Astrocyte of the spinal cord (primary cell): ENCODE measurements at places on chromosomes 1 and 21.

DNA sequence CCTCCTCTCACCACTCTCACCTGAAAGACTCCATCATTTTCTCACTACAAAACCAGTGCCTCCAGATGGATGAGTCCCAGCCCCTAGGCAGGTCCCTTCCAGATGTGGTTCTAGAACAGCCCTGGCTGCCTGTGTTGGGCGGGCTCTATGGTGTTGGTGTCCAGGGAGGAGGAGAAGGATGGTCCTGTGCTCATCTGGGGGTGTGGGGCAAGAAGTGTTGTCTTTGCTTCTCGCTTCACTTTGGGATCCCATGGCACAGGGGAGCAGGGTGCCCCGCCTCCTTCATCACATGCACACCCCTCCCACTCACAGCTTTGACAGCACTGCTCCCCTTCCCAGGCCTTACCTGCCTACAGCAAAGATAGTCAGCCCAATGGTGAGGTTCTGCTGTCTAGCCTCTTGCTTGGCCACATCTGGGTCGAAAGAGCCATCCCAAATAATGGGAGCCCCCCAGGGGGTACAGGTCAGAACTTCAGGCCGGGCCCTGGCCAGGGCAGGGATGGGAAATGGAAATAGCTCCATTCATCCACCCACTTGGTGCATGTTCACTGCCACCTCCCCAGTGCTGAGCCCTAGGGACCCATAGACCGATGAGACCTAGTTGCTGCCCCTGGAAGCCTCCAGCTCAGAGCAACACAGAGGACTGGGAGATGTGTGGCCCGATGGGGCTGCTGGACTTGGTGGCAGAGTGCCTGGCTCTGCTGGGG, 9.0 kb downstream of the A3GALT2 start:
- DNase-seq: no peak

GRCh38 chr1:6218375-6219164, 12.7 kb downstream of the RNF207 start:
- no peak for DNase-seq

DNA sequence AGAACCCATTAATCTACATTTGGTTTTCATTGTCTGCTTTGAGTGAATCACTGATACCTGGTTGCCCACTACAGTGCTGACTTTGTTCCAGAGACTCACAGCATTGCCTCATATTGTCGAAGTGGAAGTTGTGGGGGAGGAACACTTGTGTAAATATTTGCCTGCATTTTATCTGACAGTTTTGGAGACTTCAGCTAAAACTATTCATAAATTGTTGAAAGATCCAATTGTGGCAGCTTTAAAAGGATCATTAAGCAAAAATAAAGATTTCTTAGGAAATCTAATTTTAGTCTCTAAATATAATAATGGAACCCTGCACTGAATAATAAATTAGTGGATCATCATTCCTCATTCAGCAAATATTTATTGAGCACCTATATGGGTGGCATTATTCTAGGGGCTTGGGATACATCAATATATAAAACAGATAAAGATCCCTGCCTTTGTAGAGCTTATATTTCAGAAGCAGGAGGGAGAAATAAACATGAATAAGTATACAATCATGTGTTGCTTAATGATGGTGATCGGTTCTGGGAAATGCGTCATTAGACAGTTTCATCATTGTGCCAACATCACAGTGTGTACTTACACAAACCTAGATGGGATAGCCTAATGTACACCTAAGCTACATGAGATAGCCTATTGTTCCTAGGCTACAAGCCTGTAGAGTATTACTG, 73.5 kb downstream of the OSBPL9 start:
- DNase-seq: peak; percentile 76

DNA sequence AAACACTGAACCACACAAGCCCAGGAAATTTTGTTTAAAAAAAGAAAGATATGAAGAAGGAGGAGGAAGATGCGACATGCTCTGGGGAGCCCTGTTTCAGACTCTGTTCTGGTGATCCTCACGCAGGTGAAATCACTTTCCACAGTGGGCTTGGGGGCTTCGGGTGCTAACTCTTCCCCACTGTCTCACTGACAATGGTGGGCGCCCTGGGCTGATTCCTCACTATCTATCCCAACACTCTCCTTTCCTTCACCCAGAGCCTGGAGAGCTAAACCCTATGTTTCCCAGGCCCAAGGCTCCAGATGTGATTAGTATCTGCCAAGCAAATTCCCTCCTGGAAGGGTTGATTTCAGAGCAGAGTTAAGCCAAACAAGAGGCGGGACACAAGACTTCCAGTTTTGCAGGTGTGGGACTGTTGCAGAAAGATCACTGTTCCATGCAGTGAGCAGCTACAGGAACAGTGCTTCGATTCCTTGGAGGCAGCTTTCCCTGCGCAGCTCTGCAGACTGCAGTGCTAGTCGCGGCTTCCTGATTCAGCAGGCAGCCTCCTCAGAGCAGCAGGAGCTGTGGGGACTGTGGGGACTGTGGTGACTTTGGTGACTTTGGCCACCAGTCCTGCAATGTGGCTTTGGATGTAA, 168.3 kb downstream of the RHOU start:
- peak; percentile 22 for DNase-seq

DNA sequence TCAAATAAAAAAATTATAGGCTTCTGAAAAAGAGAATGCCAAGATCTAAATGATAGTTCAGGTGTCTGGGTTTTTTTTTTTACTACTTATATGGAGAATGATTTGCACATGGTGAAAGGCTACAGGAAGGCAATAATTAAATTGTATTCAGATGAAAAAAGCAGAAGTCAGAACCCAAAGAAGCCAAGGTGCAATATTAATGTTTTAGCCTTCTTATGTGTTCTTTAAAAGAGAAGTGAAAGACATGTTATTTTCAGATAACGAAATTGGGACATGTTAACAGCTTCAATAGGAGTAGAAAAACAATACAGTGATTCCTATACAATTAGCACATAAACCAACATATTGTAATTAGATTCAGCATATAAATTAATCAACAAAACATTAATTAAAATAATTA, 452.9 kb upstream of the PRMT6 start:
- no peak for DNase-seq

DNA sequence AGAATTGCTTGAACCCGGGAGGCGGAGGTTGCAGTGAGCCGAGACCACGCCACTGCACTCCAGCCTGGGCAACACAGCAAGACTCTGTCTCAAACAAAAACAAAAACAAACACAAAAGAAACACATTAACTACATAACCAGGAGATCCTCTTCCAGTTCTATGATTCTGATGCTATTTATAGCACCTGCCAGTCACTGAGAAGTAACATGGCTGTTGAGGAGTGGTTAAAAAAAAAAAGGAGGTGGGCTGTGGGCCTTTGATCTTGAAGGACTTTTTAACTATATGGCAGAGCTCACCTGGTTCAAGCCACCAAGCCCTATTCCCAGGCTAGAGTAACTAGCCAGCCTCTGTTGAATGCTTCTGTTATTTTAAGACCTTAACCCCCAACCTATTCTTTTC, 148.8 kb downstream of the ZBTB18 start:
- DNase-seq: no peak

DNA sequence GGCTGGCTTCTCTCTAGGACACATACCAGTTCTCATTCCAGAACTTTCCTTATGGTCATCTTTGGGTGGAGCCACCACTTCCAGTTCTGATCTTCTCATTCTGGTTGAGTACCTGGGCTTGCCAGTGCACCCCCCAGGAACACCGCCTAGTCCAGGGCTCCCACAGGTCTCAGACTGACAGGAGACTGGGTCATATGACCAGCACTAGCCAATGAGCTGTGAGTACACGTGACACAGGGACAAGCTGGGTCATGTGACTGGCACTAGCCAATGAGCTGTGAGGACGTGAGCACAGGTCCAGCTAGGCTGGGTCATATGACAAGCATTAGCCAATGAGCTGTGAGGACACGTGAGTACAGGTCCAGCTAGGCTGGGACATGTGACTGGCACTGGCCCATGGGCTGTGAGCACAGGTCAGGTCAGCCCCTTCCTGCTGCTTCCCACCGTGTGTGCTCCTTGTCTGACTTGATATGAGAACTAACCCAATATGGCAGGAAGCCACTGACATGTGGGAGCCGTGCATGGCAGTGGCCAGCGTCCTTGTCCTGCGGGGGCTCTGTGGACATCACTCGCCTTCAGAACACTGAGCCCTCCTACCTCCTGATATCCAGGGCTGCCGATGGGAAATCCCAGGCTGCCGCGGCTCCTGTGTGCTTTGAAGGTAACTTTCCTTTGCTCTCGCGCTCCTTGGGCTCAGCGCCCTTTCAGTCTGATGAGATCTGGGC, 22.7 kb downstream of the KRTAP10-1 start:
- DNase-seq: no peak

DNA sequence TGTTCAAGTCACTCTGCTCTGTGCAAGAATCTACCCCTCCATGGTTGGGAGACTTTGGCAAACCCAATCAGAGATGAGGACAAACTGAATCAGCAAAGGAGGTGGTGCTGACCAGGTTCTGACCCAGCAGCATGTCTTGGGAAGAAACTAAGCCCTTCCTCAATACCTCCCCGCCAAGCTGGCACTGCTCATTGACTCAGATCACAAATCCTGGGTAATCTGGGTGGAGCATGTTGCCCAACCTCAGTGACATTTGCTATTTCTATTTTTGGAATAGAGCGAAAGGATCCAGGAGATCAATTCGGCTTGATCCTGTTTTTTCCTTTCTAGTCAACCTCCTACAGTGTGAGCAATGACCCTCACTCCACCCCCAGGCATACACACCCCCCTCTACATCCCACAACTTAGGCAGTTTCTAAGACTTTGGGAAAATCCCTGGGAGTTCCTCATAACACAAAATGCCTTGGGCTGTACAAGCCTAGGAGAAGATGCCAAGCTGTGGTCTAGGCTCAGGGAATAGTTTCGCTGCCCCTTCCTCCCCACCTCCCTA, 166.8 kb upstream of the KCNJ6 start:
- no peak for DNase-seq

- DNase-seq: no peak
These were observed 511.2 kb downstream of the USP25 start for GRCh38 chr21:16241016-16241415.

- DNase-seq: no peak
These were observed 737.1 kb downstream of the PTPRU start for GRCh38 chr1:29973406-29973805.

GRCh38 chr21:14718951-14719350, 172.8 kb upstream of the SAMSN1 start:
- no peak for DNase-seq

- no peak for DNase-seq
These were observed 44.5 kb downstream of the PGBD5 start for GRCh38 chr1:230381585-230381984.

DNA sequence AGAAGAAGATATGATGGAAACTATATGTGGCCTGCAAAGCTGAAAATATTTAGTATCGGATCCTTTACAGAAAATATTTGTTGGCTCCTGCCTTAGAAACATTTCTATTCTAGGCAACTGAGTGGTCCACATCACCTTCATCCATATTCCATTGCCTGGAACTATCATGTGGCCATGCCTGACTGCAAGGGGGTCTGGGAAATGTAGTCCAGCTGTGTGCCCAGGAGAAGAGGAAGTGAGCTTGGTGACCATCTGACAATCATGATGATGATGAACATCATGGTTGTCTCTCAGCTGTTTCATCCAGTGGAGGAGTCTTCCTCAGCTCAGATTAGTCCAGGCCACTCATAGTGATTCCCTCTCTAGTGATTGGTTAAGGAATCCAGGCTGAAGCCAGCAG, 61.8 kb upstream of the IFNLR1 start:
- DNase-seq: no peak

GRCh38 chr1:173084292-173084691, 33.6 kb upstream of the TNFSF18 start:
- DNase-seq: no peak

- DNase-seq: peak; percentile 89
These were observed at the start of gene MTX1 for GRCh38 chr1:155208541-155209311. TSS of gene MTX1 (plus strand) at chr1:155208695. CDS start at chr1:155208805, 110 bp downstream.

GRCh38 chr21:44946254-44947041, 6.6 kb downstream of the SLX9 start:
- DNase-seq: no peak

GRCh38 chr1:165674599-165674998, 23.8 kb downstream of the ALDH9A1 start:
- DNase-seq: no peak
